ENCODE measurements at places on chromosomes 13 and 19. TPM values are rescaled to one million over a fixed set of nuclear protein-coding genes. Genes with fewer than 3 reads are reported as not detected.

ZSCAN5C gene
- not detected for polyA plus RNA-seq

SMIM24 gene
- not detected for polyA plus RNA-seq

RAB20 gene
- 20.6 TPM for polyA plus RNA-seq

C3 gene
- polyA plus RNA-seq = 1,199 TPM

CLEC4G gene
- 0.26 TPM for polyA plus RNA-seq

GGN gene
- polyA plus RNA-seq = 1.6 TPM

CPAMD8 gene
- 18.6 TPM for polyA plus RNA-seq

CYP4F3 gene
- polyA plus RNA-seq = 0.03 TPM

ZNF471 gene
- polyA plus RNA-seq = 9.7 TPM

ZNF433 gene
- 12.3 TPM for polyA plus RNA-seq

CATSPERD gene
- not detected for polyA plus RNA-seq

RASGRP4 gene
- 2.7 TPM for polyA plus RNA-seq

NLRP4 gene
- not detected for polyA plus RNA-seq

HRC gene
- polyA plus RNA-seq = 2.4 TPM

GPR12 gene
- polyA plus RNA-seq = not detected

FPR1 gene
- 13.0 TPM for polyA plus RNA-seq

PGLYRP2 gene
- not detected for polyA plus RNA-seq

MAN2B1 gene
- 19.5 TPM for polyA plus RNA-seq

ERICH4 gene
- polyA plus RNA-seq = not detected

SNRPA gene
- polyA plus RNA-seq = 164 TPM

NLRP9 gene
- not detected for polyA plus RNA-seq

ZNF578 gene
- polyA plus RNA-seq = 1.7 TPM

WDFY2 gene
- 16.6 TPM for polyA plus RNA-seq

ZNF763 gene
- 11.9 TPM for polyA plus RNA-seq

GJB2 gene
- polyA plus RNA-seq = 0.31 TPM

ZNF208 gene
- polyA plus RNA-seq = 0.11 TPM

KLK2 gene
- polyA plus RNA-seq = 0.20 TPM

F10 gene
- polyA plus RNA-seq = 6.1 TPM

PDE4C gene
- polyA plus RNA-seq = not detected

RSPH6A gene
- not detected for polyA plus RNA-seq

A1BG gene
- 41.3 TPM for polyA plus RNA-seq

IFI30 gene
- 268 TPM for polyA plus RNA-seq

CYP4F8 gene
- polyA plus RNA-seq = not detected

KDM4B gene
- polyA plus RNA-seq = 46.6 TPM

S1PR5 gene
- 0.37 TPM for polyA plus RNA-seq

ZNF565 gene
- 4.7 TPM for polyA plus RNA-seq

KLF1 gene
- polyA plus RNA-seq = 0.24 TPM

SELENOV gene
- not detected for polyA plus RNA-seq

ZNF829 gene
- polyA plus RNA-seq = 0.64 TPM

All from adrenal gland (tissue), 19 donors.